Stimulated activated CD8-positive, alpha-beta memory T cell treated with anti-CD3 and anti-CD28 coated beads, Interleukin-7, amount 100 ng/mL, for 48 hours (primary cell): ENCODE measurements at places on chromosomes 16 and 17.
A peak's percentile ranks its signal among the peaks of the same experiment; 100 is the strongest.

GRCh38 chr16:2874912-2875362 is 8.1 kb upstream of the FLYWCH2 start:
- peak; percentile 55 for DNase-seq

DNA sequence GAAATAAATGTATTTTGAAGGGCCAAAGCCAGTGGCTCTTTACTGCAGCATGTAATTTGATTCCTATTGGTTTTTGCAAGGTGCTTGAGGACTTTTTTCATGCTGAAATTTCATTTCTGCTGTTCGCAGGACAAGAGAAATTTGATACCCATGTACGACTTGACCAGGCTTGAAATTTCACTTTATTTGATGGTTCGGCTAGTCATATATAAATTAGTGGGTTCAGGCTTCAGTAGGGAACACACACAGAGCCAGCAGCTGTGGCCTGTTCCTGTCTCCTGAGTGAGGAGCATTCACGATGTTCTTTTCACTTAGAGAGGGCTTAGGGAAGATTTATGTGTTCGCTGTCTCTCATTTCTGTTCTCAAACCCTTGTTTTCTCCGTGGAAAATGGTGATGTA is 258.4 kb upstream of the CACNG5 start:
- no peak for DNase-seq

DNA sequence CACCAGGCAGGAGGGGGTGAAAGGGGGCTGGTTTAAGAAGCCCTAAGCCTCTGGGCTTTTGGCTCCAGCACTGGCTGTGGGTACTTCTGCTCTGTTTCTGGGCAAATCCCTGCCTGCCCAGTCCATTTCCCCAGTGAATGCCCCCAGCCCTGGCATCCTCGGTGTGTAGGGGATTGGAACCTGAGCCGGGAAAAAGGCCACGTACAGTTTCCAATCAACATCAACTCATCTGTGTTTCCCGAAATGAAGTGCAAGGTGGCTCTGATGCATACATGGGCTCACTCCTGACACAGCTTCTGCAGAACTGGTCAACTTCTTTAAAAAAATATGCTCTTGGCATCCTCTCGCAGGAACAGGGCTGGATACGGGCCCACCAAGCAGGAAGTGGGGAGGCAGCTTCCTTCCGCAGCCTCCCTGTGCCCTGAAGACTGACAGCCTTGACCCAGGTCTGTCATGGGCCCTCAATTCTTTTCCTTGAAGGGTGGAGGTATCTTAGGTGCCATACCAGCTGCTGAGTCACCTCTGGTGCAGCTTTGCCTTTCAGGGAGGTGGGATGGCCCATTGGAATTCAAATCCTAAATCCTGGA is 73.3 kb downstream of the N4BP1 start:
- no peak for DNase-seq

- DNase-seq, result no peak
Measured at GRCh38 chr17:39543664-39544063, 64.1 kb downstream of the NEUROD2 start.

- DNase-seq, result no peak
Measured at GRCh38 chr17:43155666-43156065, 15.3 kb upstream of the NBR1 start.

GRCh38 chr17:81552244-81553017 is at the start of gene FAAP100:
Gene FAAP100, minus strand, starts transcription at chr17:81552353. Its CDS starts 23 bp downstream, at chr17:81552330.
- peak; percentile 71 for DNase-seq

GRCh38 chr16:262121-262745 is 13.5 kb downstream of the RGS11 start:
- no peak for DNase-seq

DNA sequence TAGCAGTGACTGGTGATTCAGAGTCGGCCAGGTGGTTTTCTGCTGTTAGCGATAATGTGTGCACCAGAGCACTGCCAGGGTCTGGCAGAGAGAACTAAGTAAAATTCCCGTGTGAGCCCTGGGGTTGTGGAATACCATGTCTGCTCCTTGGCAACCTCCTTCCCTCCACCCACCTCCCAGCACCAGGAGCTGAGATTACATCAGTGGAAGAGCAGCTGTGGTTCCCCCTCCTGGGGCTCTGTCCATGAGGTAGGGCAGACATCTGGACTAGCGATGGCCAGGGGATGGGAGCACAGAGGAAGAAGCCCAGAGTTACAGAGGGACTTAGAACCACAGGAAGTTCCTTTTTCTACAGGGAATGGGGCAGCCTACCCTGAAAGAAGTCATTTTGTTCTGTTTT is 15.8 kb downstream of the CLEC10A start:
- DNase-seq, result no peak

- no peak for DNase-seq
Measured at GRCh38 chr16:29926711-29927052, 656 bp upstream of the KCTD13 start.

DNA sequence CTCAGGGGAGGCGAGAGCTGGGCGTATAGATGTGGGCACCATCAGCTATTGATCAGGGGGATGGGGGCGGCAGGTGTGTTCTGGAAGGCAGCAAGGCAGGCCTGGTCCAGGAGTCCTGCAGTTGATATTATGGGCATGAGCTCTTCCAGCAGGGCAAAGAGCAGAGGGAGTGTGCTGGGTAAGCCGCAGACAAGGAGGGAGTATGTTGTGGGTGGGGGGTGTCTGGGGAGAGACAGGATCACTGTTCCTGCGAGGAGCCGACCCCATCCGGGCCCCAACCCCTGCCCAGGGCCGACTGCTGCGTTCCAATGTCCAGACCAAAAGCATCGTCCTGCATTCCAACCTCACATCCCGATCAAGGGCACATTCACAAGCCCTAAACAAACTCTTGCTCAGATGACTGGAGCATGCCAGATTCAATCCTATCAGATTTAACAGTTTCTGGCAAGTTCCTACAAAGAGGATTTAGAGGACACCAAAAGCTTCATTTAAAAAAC is 9.2 kb downstream of the MXRA7 start:
- DNase-seq, result no peak

DNA sequence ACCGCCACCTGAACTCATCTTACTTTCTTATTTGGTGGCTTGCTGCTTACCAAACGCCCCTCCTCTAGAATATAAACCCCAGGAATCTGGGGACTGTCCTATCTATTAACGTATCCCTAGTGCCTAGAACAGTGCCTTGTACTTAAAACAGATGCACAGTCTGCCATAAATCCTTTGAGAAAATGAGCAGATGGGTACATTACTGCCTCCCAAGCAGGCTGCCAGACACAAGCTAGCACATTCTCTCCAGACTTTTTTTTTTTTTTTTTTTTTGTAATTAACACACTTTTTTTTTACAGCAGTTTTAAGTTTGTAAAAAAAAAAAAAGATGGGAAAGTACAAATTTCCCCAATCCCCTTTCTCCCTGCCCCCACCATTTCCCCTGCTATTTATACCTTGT is 57.3 kb upstream of the RPL38 start:
- no peak for DNase-seq

DNA sequence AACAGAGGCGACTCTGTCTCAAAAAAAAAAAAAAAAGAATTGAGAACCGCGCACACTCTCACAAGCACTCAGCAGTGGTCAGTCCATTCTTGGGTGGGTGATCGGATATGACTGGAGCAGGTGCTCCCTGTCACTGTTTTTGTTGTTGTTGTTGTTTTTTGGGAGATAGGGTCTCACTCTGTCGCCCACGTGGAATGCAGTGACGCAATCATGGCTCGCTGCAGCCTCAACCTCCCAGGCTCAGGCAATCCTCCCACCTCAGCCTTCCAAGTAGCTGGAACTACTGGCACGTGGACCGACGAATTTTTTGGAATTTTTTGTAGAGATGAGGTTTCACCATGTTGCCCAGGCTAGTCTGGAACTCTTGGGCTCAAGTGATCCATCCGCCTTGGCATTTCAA is 30.0 kb downstream of the RAB11FIP3 start:
- no peak for DNase-seq

GRCh38 chr16:66116163-66117002 is 250.1 kb upstream of the CDH5 start:
- no peak for DNase-seq

GRCh38 chr16:19853742-19854542 is 30.7 kb downstream of the GPRC5B start:
- DNase-seq, result no peak

DNA sequence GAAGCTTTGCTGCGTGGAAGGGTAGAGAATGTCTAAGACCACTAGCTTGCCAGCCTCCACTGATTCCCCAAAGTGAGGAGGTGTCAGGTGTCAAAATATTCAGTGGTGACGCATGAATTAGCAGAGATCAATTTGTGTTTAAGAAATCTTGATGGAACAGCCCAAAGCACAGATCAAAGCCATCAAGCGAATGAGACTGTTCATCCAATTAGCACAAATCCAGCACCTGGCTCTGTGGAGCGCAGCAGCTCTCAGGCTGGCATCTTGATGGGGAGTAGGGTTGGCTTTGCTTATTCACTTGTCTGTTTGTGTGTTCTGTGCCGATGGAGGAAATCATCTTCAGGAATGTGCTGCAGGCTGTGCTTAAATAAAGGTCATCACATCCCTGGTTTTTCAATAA is 456.8 kb upstream of the CCL2 start:
- no peak for DNase-seq

DNA sequence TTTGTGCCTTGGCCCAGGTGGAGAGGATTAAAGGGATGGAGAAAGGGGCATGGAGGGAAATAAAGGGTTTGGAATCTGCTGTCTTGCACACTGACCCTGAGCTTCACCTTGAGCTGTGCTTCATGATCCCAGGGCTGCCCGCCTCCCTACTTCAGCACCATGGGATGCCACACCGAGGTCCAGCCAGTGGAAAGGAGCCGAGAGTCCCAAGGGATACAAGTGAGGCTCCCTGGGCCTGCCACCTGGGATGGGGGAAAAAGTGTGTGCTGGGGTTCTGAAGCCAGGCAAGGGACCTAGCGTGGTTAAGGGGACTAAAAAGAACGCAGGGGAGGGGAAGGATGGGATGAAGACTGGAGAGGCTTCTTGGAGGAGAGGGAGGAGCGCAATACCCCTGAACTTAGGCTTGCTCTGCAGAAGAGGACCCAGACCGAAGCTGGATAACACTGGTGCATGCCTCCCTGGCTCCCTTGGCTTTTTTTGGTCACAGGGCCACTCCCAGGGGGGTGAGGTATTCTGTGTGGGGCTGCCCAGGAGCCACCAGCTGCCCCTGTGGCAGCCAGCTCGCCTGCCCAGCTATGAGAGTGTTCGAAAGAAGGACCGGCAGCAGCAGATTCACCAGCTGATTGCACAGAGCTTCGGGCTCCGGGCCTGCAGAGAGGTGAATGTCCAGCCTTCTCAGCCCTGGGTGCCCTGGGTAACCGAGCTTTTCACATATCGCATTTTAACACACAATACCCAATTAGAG is 7.2 kb downstream of the MRPL27 start:
- no peak for DNase-seq

GRCh38 chr17:12928736-12929135 is 89.1 kb downstream of the ELAC2 start:
- no peak for DNase-seq

- no peak for DNase-seq
Measured at GRCh38 chr16:58442547-58442946, 50.3 kb downstream of the GINS3 start.

GRCh38 chr16:86018487-86018886 is 119.5 kb downstream of the IRF8 start:
- DNase-seq, result no peak

DNA sequence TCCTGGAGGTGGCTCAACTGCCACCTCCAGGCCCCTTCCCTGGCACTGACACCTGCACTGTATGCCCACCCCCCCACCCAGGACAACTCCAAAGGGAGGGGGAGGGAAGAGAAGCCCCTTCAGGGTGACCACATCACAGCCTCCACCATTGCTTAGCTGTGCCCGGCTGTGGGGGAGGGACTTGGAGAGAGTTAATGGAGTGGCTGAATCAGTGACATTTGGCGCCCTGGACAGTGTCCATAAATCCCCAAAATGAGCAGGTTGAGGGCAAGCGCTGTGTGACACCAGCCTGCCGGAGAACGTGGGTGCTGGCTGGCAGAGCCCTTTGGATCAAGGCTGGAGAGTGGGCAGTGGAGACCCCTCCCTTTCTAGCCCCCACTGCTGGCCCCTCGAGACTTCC is 883 bp downstream of the USH1G start:
- no peak for DNase-seq

DNA sequence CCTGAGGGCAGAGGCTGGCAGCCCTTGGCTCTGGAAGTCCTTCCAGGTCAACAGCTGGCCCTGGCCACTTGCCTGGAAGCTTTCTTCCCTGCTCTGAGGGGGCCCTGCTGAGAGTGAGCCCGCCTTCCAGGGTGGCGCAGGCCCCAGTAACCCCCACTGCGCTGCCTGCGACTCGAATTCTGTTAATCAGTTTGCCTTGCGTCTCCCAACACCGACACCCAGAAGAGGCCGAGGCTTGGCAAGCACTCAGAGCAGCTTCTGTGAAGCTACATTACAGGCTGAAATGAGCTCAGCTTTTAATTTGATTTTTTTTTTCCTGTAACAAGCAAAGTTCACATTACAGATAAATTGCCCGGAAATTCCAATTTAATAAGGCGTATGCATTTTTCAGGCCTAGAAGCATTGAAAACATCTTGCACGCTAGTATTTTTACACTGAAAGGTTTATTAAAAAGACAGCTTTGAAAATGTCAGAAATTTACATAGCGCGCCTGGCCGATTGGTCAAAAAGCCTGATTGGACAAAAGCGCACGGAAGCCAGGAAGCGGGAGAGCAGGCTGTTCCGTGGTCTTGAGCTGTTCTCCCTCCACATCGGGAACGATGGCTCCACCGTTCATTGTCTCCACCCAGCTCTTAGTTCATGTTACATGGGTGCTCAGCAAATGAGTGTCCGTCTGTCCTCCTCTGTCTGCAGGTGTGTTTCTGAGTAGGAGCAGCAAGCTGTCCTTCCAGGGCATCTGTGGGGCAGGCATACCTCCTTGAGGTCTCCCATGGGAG is 65.5 kb upstream of the HSBP1 start:
- no peak for DNase-seq

- no peak for DNase-seq
Measured at GRCh38 chr16:24087891-24088410, 168.2 kb upstream of the CACNG3 start.

- no peak for DNase-seq
Measured at GRCh38 chr16:60645541-60645940, 1390.7 kb downstream of the CDH8 start.

DNA sequence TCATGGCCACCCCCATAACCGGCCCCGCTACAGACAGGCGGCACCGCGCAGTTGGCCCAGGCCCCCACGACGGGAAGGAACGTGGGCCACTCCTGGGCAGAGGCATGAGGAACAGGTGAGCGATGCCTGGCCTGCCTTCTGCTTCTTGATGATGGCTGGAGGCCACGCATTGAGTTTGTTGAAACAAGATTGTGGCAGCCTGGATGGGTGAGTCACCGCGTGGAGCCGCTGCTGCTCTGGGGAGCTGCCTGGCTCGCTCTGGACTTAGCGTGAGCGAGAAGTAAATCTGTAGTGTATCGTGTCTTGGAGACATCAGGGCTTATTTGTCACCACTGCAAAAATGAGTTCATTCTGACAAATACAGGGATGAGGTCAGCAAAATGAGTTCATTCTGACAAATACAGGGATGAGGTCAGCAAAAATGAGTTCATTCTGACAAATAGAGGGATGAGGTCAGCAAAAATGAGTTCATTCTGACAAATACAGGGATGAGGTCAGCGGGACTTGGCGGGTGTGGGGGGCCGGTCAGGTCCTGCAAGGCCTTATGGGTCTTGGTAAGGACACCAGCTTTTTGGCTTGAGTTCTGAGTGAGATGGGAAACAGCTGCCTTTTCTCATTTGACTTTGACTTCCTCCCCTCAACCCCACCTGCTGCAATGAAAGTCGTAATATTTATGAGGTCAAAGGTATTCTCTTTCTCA is 93.0 kb downstream of the SEC14L1 start:
- DNase-seq, result peak; percentile 39

GRCh38 chr16:84897911-84898377 is 78.2 kb downstream of the CRISPLD2 start:
- DNase-seq, result no peak

- DNase-seq, result no peak
Measured at GRCh38 chr17:65742403-65743307, 181.2 kb upstream of the AXIN2 start.
